ENCODE measurements at places on chromosomes 4 and X. TPM values are rescaled to one million over a fixed set of nuclear protein-coding genes. Genes with fewer than 3 reads are reported as not detected.
A peak's percentile ranks its signal among the peaks of the same experiment; 100 is the strongest.

DNA sequence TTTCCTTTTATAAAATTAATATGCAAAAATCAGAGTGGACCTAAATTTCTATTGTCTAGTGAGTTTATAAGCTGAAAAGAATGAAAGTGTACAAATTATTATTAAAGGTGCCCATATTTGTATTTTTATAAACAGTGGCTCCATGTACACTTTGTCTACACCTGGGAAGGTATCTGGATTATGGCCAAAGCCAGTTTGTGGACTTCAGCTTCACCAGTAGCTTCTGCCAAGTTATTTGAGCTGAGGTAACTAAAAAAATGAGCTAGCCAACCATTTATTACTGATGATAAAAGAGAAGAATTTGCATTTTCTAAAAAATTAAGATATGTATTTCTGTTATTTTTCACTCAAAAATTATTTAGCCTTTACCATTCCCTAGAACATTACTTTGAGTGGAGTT lies 32.3 kb upstream of the LRAT start:
- no peak for DNase-seq

GRCh38 chrX:23435575-23435974 lies 100.9 kb downstream of the PTCHD1 start:
- DNase-seq, result no peak

DNA sequence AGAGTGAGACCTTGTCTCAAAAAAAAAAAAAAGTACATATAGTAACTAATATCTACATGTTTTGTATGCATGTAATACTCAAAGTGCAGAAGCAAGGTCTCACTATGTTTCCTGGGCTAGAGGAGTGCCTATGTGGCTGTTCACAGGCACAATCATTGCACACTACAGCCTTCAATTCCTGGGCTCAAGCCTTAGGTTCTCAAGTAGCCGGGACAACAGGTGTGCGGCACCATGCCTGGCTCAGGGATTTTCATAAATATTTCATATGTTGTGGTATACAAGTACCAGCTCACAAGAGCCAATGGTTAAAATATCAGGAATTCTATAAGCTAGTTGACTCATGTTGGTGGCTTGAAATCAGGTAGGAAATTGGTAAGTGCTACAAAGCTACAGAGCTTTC lies 94.8 kb downstream of the LARP7 start:
- DNase-seq, result no peak

GRCh38 chrX:140765043-140765784 lies 55.7 kb downstream of the LINC00632 start:
- DNase-seq, result no peak

GRCh38 chr4:148514581-148514980 lies 72.4 kb upstream of the NR3C2 start:
- no peak for DNase-seq

DNA sequence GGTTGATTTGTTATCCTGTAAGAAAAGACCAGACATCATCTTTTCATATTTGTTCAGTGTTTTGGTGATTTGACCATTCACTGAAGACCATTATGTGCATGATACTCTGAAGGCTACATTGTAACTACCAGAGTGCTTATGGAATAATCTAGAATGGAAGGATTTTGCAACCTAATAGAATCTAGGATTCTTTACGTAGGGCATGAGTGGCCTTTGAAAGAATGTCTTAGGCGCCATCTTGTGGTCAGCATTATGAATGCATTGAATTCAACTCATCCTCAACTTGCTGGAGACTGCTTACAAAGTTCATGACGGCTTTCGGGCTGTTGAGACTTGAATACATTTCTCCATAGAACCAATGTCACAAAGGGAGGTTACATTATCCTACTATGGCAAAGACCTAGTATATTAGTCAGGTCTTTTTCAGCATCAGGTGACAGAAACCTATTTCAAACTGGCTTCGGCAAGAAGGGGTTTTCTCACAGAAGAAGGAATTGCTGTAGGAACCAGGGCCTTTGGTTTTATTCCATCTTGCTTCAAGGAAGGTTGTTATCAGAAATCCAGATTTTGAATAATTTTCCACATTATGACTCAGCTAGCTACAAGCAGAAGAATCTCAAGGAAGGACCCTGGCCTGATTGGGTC lies 104.1 kb downstream of the GPAT3 start:
- no peak for DNase-seq

DNA sequence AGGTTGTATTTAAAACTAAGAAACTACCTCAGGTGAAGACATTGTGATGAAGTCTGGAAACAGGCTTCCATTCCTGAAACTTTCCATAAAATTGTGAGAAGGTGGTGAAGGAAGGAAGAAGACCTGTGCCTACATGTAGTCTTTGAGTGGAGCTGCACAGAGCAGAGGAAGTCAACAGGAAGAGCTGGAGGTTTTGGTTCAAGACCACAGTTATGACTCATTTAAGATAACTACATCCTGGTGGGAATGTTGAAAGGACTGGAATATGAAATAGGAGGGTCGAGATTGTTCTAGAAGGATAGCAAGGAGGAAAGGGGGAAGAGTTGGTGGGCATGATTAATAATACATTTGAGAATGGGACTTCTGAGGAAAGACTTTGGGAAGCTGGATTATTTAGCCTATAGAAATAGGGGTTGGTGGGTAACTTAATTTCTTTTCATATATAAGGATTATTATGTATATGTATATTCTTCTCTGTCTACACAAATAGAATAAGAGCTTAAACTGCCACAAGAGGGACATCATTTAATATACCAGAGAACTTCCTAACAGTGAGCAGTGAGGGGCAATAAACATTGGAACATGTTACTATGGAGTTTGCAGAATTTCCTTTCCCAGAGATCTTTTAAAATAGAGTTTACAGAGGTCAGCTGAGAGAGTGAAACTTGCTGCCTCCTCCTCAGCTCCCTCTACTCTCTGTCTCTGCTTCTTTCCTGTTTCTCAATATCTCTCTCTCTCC lies 23.5 kb downstream of the AWAT2 start:
- DNase-seq, result no peak

DNA sequence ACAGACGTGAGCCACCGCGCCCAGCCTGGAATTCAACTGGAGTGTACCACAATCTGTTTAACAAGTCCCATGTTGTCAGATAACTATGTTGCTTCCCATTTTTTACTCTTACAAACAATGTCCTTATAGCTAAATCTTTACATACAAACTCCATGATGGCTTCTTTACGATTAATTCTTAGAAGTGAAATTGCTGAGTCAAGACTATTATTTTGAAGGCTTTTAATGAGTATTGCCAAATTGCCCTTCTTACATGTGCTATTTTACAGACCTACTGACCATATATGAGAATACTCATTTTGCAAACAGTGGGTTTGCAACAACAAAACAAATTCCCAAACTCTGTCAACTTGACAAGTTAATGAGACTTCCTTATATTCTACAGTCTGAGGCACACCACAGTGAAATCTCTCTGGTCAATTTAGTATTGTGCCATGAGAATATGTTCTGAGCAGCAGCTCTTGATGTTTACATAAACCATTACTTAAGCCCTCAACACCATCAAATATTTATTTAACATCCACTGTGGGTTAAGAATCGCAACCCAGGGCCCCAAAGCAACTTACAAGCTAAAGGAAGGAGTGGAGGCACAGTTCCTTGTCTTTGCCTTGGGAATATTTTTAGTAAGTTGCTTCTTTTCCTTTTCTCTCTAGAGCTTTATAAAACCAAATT lies 128.5 kb downstream of the SPRY1 start:
- no peak for DNase-seq

GRCh38 chrX:17525762-17526555 lies 151.0 kb downstream of the NHS start:
- DNase-seq, result no peak

DNA sequence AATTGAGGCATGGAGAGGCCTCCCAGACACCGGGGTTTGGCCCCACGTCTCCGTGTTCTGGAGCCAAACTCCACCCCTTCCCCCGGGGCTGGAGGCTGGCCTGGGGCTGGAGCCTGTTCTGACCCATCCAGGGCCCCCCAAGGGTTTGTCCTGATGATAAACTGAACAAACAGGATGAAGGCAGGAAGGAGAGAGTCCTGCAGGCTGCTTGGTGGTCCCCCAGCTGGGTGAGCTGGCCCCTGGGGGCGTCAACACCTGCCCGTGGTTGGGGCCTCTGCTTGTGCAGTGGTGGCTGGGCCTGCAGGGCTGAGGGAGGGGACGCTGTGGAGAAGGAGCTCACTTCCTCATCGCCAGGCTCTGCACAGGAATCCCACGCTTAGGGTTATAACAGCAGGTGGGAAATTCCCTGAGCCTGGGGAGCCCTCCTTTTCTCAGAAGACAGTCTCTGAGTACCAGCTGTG lies 2.3 kb downstream of the SH3TC1 start:
- no peak for DNase-seq

GRCh38 chr4:5050520-5051277 lies 581 bp upstream of the STK32B start:
- DNase-seq, result peak; percentile 81

- no peak for DNase-seq
Measured at GRCh38 chr4:59598330-59598618, 1601.9 kb upstream of the ADGRL3 start.

TNIP3 gene
- not detected for total RNA-seq

CPZ gene
- not detected for total RNA-seq

AP1AR gene
- 11.1 TPM for total RNA-seq

TMEM35A gene
- 0.30 TPM for total RNA-seq

SULT1E1 gene
- total RNA-seq, result not detected

BEX2 gene
- total RNA-seq, result 0.75 TPM

All from Right ventricle myocardium superior (tissue), 1 donor.